ENCODE measurements at places on chromosomes 1 and 21. TPM values are rescaled to one million over a fixed set of nuclear protein-coding genes. Genes with fewer than 3 reads are reported as not detected.

The USH2A gene
- polyA plus RNA-seq: 0.03 TPM

The OLFML2B gene
- 5.5 TPM for polyA plus RNA-seq

The KRTAP13-2 gene
- not detected for polyA plus RNA-seq

The UQCRH gene
- polyA plus RNA-seq: 174 TPM

The PRCC gene
- polyA plus RNA-seq: 67.6 TPM

The CELA3B gene
- not detected for polyA plus RNA-seq

The CNIH3 gene
- 1.4 TPM for polyA plus RNA-seq

The KCNE1 gene
- 0.37 TPM for polyA plus RNA-seq

The RAB3B gene
- polyA plus RNA-seq: 1.2 TPM

The FOXO6 gene
- polyA plus RNA-seq: 2.8 TPM

The MTARC1 gene
- 10.6 TPM for polyA plus RNA-seq

The CHTOP gene
- 71.2 TPM for polyA plus RNA-seq

The MAP10 gene
- 0.97 TPM for polyA plus RNA-seq

The CLCA2 gene
- 0.35 TPM for polyA plus RNA-seq

The VHLL gene
- not detected for polyA plus RNA-seq

The EXTL1 gene
- polyA plus RNA-seq: 4.2 TPM

The GRHL3 gene
- polyA plus RNA-seq: 0.15 TPM

The ZBED6 gene
- 13.1 TPM for polyA plus RNA-seq

The FALEC gene
- polyA plus RNA-seq: not detected

The MAN1C1 gene
- 13.7 TPM for polyA plus RNA-seq

The SPATA46 gene
- polyA plus RNA-seq: not detected

The NCAM2 gene
- polyA plus RNA-seq: 2.2 TPM

The DMBX1 gene
- polyA plus RNA-seq: 0.16 TPM

The COL16A1 gene
- 129 TPM for polyA plus RNA-seq

The RCAN3 gene
- polyA plus RNA-seq: 2.1 TPM

The TCHH gene
- 0.32 TPM for polyA plus RNA-seq

The MR1 gene
- polyA plus RNA-seq: 26.4 TPM

The SLC35F3 gene
- polyA plus RNA-seq: 0.81 TPM

The AKR1A1 gene
- 87.9 TPM for polyA plus RNA-seq

The NPR1 gene
- 10.4 TPM for polyA plus RNA-seq

The WDR4 gene
- 6.3 TPM for polyA plus RNA-seq

The AXDND1 gene
- polyA plus RNA-seq: 3.8 TPM

The ZNF593OS gene
- not detected for polyA plus RNA-seq

The OR2L5 gene
- not detected for polyA plus RNA-seq

The FRRS1 gene
- polyA plus RNA-seq: 8.6 TPM

The TSPEAR gene
- not detected for polyA plus RNA-seq

The ZNF683 gene
- polyA plus RNA-seq: 0.20 TPM

The ARHGEF16 gene
- polyA plus RNA-seq: 1.8 TPM

The SEC16B gene
- polyA plus RNA-seq: 9.2 TPM

The KIAA1614 gene
- polyA plus RNA-seq: 0.18 TPM

The PLA2G2A gene
- polyA plus RNA-seq: 96.2 TPM
